Stimulated activated CD8-positive, alpha-beta memory T cell treated with anti-CD3 and anti-CD28 coated beads, Interleukin-7, amount 100 ng/mL, for 24 hours (primary cell): ENCODE measurements at places on chromosomes 11 and 22.
A peak's percentile ranks its signal among the peaks of the same experiment; 100 is the strongest.

DNA sequence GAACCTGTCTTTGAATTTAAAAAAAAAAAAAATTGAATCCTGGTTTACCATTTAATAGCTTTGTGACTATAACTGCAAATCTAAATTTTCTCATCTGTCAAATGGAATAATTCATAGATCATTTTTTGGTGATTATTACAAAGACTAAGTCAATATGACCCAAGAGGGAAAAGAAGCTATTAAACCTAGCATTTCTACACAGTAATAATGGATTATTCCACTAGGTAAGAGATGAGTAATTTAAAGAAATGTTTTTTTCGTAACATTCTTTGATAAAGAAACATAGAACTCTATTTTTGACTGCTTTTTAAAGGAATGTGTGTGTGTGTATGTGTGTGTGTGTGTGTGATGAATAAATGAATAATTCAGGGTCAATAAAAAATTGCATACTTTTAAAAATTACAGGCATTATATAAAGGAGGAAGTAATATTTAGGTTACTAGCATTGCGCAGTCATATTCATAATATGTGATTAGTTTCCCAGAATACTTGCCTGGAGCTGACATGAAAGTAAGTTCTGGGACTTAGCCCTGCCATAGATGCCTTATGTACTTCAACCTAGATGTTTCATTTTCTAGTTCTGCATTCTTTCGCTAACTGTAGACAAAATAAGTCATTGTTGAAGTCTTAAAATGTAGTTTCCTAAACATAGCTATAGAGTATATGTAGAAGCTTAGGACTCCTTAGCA is 72.9 kb downstream of the TMEM135 start:
- no peak for DNase-seq

DNA sequence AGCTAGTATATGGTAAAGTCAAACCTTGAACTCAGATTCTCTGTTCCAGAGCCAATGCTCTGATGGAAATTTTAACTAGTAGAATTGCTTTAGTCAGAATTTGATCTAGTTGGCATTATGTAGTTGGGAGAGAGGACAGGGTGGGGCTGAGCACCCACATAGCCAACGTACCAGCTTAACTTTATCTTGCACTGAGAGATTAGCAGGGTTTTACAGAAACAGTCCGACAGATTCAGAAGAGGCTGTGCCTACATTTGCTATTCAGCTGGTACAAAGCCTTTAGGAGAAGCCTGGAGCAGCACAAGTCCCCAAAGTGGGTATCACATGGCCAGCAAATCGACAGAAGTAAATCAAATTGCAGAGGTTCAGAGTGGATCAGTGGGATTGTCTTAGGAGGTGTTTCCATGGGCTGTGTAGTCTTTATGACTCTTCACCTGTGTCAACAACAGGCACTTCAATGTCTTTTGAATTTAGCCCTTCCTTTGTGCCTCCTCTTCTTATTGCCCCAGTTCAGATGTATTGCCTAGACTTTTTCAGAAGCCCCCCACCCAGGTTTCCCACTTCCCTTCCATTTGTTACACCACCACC is 7.3 kb upstream of the CSRP3 start:
- DNase-seq, result no peak

DNA sequence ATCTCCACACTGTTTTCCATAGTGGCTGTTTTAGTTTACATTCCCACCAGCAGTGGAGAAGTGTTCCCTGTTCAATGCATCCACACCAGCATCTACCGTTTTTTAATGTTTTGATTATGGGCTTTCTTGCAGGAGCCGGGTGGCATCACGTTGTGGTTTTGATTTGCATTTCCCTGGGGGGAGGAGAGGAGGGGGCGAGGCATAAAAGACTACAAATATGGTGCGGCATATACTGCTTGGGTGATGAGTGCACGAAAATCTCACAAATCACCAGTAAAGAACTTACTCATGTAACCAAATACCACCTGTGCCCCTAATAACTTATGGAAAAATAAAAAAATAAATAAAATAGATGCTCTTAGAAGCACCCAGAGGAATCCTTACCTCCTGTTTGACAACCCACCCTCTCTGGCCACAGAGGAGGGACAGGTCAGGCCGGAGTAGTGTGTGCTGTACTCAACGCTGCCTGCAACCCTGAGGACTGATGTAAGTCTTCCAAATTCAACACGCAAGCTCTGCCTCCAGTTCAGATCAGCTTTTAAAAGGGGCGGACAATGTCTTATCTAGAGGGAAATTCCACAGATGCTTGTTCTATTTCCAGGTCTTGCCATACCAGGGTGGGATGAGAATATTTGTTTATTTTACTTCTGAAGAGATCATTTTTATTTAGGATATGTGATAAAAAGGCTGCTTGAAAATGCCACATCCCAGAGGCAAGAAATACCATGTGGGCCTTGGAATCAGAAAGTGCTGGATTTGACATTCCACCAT is 329.6 kb upstream of the B3GAT1 start:
- no peak for DNase-seq

- DNase-seq, result no peak
Measured at GRCh38 chr22:38628444-38628843, 27.7 kb downstream of the FAM227A start.

- no peak for DNase-seq
Measured at GRCh38 chr11:95584180-95584579, 205.4 kb downstream of the FAM76B start.

DNA sequence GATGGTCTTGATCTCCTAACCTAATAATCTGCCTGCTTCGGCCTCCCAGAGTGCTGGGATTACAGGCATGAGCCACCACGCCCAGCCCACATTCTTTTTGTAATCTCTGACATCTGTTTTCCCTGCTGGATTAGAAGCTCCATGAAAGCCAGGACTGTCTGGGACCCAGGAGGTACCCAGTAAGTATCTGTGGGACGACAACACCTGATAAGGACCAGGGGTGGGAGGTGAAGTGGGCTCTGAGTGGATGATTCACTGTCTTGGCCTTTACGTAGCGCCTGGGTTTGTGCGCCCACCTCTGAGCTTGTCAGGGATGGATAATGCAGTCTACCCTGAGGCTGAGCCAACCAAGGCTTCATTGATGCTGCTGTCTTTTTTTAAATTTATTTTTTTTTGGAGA is 118.8 kb downstream of the ABTB2 start:
- DNase-seq, result no peak

- DNase-seq, result no peak
Measured at GRCh38 chr22:26568207-26568706, 21.7 kb downstream of the TPST2 start.

DNA sequence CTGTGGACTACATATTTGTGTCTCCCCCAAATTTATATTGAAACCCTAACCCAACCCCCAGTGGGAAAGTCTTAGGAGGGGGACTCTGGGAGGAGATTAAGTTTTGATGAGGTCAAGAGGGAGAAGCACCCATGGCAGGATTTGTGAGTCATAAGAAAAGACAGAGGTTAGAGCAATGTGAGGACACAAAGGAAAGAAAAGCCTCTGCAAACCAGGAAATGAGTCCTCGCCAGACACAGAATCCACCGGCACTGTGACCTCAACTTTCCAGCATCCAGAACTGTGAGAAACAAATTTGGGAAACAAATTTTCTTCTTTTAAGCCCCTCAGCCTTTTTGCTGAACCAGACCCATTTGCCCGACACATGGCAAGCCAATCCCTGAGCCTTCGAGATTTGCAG is 397.0 kb downstream of the NTM start:
- DNase-seq, result no peak

DNA sequence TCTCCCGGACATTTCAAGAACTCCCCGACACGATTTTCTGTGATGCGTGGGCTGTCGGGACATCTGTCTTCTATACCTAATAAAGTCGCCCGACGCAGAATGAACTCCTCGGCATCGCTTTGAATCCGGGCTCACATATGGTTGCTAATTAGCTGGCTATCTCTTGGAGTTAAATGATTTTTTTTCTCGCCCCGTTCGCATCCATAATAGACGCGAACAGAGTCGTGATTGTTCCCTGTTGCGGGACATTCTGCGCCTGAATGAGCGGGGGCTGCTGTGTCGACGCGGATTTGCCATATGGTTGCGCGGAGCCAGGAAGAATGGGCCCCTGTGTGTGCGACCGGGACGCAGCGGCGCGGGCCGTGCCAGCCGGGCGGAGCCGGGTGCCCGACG is 16.4 kb downstream of the CDKN1C start:
- DNase-seq, result no peak

DNA sequence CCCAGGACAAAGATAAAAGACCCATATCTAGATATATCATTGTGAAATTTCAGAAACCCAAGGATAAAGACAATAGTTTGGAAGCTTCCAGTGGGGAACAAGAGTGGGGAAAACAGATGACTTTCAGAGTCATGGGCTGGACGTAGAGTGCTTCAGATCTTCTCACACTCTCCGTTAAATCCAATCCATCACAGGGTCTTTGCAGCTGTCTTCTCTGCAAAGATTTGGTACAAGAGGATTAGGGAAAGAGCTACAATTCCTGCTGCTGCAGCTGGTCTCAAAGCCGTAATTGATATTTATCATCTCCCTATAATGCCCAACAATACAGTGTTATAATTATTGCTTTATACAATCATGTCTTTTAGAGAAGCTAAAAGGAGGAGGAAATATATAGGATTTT is 63.4 kb upstream of the CLPB start:
- no peak for DNase-seq

- no peak for DNase-seq
Measured at GRCh38 chr11:110912437-110912836, 200.2 kb upstream of the ARHGAP20 start.

- no peak for DNase-seq
Measured at GRCh38 chr22:18113680-18114394, 3.2 kb downstream of the TUBA8 start.

GRCh38 chr22:30221121-30221992 is 25.2 kb downstream of the LIF start:
- no peak for DNase-seq

DNA sequence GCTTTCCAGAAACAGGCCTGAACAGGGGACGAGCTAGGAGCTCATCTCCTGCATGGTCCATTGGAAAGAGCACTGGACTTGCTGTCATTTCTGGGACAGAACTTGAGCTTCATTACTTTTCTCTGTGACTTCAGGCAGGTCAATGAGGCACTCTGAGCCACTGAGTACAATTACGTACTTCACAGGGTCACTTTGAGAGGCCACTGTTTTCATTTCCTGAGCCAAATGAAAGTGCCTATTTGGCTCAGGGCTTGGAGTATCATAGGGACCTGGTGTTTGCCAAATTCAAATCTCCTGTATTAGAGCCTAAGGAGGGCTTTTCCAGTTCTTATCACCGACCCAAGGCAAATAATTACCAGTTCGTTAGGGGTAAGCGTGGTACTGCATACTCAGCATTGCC is 319.3 kb downstream of the CADM1 start:
- DNase-seq, result no peak

- DNase-seq, result no peak
Measured at GRCh38 chr11:13717331-13717730, 48.9 kb downstream of the FAR1 start.

DNA sequence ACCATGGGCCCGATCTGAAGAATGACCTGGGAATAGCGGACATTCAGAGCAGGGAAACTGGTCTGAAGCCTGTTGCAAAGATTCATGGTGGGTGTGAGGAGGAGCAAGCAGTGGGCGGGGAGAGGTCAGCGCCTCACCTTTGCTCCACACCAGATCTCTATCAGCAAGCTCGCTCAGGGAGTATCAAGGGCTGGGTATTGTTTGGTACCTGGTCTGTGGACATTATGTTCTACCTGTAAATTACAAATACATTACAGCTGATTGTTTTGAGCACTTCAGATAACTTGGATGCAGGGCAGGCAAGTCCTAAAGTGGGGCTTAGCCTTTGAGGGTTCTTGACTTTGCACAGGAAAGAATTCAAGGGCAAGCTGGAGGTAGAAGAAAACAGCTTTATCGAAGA is 10.8 kb upstream of the SEC14L4 start:
- DNase-seq, result no peak

DNA sequence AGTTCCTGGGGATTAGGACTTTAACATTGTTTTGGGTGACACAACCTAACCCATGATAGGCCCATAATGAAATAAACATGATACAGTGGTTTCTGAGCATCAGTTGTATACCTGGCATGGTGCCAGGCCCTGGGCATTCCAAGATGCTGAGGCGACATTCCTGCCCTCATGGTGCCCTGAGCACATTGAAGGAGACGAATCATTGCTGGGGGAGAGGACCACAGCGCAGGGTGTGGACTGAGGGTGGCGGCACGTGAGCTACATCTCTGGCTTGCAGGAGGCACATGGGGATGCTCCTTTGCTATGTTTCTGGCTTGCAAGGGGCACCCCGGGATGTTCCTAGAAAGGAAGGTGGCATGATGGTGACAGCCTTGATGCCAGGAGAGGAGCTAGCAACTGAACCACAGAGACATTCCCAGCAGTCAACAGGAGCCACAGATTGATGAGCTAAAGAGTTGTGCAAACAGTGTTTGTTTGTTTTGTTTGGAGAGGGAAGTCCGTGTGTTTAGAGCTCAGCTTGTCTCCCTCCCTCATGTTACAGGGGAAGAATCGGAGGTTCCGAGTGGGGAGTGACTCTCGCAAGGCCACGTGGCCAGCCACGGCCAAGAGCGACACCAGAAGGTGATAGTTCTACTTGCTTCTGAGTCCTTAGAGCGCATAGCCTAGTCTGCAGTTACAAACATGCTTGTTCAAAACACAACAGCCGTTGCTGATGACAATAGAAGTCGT is 106.4 kb downstream of the MIAT start:
- no peak for DNase-seq

GRCh38 chr11:34358728-34359547 is 1.1 kb upstream of the ABTB2 start:
- peak; percentile 45 for DNase-seq
